ENCODE measurements at places on chromosomes 16 and 17. TPM values are rescaled to one million over a fixed set of nuclear protein-coding genes. Genes with fewer than 3 reads are reported as not detected.

The ZNF19 gene
- total RNA-seq, result 1.6 TPM

DNA sequence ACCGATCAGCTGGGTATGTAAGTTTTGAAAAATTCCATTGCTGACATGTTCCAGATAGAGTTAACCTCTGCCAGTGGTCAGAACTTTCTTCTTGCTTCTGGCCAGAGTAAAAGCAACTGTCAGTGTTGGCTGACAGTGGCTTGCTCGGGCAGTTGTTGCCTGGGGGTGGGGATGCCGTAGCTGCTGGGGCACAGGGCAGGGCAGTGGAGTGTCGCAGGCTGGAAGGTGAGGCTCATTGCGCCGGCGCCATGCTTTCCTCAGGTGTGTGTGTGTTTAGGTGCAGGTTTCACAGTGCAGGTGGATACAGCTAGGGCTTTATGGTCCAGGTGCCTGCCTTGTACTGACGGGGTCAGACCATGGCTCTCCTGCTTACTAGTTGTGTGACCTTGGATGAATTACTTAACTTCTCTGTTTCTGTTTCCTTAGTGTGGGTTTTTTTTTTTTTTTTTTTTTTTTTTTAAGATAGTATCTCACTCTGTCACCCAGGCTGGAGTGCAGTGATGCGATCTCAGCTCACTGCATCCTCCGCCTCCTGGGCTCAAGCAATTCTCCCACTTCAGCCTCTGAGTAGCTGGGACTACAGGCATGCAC lies 156.4 kb downstream of the SNX29 start:
- H3K27me3 ChIP-seq, result no peaks in the 10 kb centered on the region
- H3K27ac ChIP-seq, result no peak overlapping the region
- H3K4me3 ChIP-seq, result no peak overlapping the region

The RTN4RL1 gene
- 0.75 TPM for total RNA-seq

GRCh38 chr17:29726715-29727252 lies 104.1 kb upstream of the CORO6 start:
- H3K4me1 ChIP-seq, result peaks cover 43% of the 10 kb centered on the region
- peak overlapping the region; percentile 57 for H3K27ac ChIP-seq
- H3K36me3 ChIP-seq, result peaks cover 5% of the 10 kb centered on the region
- DNase-seq, result no peak
- no peaks in the 10 kb centered on the region for H3K27me3 ChIP-seq

DNA sequence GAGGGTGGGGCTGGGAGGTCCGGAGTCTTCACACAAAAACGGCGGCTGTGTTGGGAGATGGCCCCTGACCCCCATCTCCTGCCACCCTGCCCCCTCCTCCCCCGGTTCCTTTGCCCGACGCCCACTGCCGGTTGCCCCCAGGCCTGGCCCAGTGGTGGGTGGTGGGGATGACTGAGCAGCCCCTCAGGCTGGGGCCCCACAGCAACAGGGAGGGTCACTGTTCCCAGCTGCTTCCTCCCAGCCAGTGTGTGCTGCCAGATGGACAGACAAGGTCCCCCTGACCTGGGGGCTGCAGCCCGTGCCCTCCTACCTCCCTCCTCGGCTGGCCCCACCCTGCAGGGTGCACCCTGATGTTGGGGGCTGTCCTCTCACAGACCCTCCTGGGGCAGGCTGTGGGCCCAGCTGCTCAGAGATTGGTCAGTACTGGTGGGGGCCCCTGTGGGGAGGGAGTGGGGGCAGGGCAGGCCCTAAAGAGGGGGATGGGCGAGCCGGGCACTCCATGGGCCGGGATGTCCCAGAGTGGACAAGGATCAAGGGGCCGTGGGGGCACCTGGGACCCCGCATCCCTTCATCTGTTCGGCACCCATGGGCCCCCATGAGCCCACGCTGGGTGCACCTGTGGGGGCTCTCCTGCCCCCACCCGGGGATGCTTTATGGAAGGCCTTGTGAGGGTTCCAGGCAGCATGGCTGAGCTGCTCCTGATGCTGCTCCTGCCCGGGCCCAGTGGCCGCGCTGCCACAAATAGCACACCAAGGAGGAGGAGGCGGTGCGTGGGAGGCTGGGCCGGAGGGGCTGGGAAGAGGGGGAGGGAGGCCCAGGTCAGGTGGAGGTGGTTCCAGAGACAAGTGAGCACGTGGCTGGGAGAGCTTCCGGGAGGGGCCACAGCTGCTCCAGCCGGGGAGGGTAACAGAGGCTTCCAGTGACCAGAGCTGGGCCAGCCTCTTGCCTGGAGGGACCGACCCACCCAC lies 5.1 kb downstream of the C1QTNF8 start:
- H3K36me3 ChIP-seq, result no peaks in the 10 kb centered on the region
- H3K27ac ChIP-seq, result peak overlapping the region; percentile 58
- H3K4me3 ChIP-seq, result peak overlapping the region; percentile 47

GRCh38 chr17:48503747-48504146 lies 27.1 kb downstream of the HOXB1 start:
- H3K4me3 ChIP-seq, result no peak overlapping the region
- no peaks in the 10 kb centered on the region for H3K4me1 ChIP-seq
- peaks cover 11% of the 10 kb centered on the region for H3K27me3 ChIP-seq
- H3K27ac ChIP-seq, result no peak overlapping the region
- H3K36me3 ChIP-seq, result no peaks in the 10 kb centered on the region

DNA sequence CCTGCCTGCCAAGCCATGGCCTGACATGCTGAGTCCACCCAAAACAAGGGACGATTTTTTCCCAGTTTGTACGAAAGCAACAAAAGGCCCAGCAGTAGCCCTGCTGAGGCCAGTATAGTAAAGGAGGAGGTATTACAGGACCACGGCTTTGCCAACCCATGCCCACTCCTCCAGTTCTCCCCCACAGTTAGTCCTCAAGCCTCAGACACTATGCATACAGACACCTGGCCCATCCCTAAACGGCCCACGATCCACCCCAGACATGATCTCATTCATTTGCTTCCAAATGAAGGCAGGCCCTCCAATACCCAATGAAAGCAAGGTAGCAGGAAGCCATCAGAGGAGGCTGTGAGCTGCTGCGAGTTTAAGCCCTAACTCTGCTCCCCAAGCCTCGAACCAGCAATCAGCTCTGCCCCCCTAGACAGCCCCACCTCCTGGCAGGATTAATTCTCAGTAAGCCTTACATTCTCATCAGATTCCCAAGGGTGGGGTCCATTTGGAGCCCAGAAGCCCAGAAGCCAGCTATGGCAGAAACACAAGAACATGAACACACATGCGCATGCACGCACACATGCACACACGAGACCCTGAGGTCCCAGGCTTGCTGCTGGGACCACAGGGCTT lies 4.9 kb downstream of the HDAC5 start:
- no peak overlapping the region for H3K4me3 ChIP-seq
- no peaks in the 10 kb centered on the region for H3K36me3 ChIP-seq
- H3K4me1 ChIP-seq, result peaks cover 72% of the 10 kb centered on the region

The CRYBA1 gene
- total RNA-seq, result not detected

The CHD9NB gene
- 0.22 TPM for total RNA-seq

DNA sequence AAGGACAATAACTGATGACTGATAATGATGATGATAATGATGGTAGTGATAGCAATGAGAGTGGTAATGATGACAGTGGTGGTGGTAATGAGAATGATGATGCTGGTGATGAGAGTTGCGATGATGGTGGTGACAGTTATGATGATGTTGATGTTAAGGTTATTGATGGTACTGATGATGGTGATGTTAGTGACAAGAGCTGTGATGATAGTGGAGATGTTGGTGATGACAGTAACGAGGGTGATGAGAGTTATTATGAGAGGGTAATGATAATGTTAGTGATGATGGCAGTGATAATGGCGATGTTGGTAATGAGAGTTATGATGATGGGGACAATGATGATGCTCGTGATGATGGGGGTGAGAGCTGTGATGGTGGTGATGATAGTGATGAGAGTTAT lies 13.2 kb upstream of the TMEM132E start:
- H3K4me1 ChIP-seq, result no peaks in the 10 kb centered on the region
- no peaks in the 10 kb centered on the region for H3K36me3 ChIP-seq
- no peak for DNase-seq
- no peak overlapping the region for H3K27ac ChIP-seq
- H3K4me3 ChIP-seq, result no peak overlapping the region
- peaks cover 75% of the 10 kb centered on the region for H3K27me3 ChIP-seq

The MARVELD3 gene
- total RNA-seq, result not detected

The ITGAX gene
- 1.8 TPM for total RNA-seq

- H3K4me3 ChIP-seq, result no peak overlapping the region
- H3K4me1 ChIP-seq, result no peaks in the 10 kb centered on the region
- no peaks in the 10 kb centered on the region for H3K36me3 ChIP-seq
- H3K27ac ChIP-seq, result no peak overlapping the region
- H3K27me3 ChIP-seq, result no peaks in the 10 kb centered on the region
- no peak for DNase-seq
Observed at GRCh38 chr16:75929046-75929445, 202.8 kb upstream of the CPHXL start.

- no peaks in the 10 kb centered on the region for H3K27me3 ChIP-seq
- peaks cover 38% of the 10 kb centered on the region for H3K4me1 ChIP-seq
- H3K36me3 ChIP-seq, result no peaks in the 10 kb centered on the region
Observed at GRCh38 chr16:53098526-53099317, 43.9 kb downstream of the CHD9 start.

GRCh38 chr17:57533684-57534305 lies 211.3 kb downstream of the CCDC182 start:
- H3K27me3 ChIP-seq, result no peaks in the 10 kb centered on the region
- peaks cover 17% of the 10 kb centered on the region for H3K4me1 ChIP-seq
- no peak overlapping the region for H3K4me3 ChIP-seq
- H3K27ac ChIP-seq, result no peak overlapping the region

The VWA3A gene
- not detected for total RNA-seq

All from psoas muscle (tissue), 8 donors.